ENCODE measurements at places on chromosomes 5 and 9.

GRCh38 chr5:89638871-89639270, 755.9 kb upstream of the MEF2C start:
- no peak for DNase-seq

DNA sequence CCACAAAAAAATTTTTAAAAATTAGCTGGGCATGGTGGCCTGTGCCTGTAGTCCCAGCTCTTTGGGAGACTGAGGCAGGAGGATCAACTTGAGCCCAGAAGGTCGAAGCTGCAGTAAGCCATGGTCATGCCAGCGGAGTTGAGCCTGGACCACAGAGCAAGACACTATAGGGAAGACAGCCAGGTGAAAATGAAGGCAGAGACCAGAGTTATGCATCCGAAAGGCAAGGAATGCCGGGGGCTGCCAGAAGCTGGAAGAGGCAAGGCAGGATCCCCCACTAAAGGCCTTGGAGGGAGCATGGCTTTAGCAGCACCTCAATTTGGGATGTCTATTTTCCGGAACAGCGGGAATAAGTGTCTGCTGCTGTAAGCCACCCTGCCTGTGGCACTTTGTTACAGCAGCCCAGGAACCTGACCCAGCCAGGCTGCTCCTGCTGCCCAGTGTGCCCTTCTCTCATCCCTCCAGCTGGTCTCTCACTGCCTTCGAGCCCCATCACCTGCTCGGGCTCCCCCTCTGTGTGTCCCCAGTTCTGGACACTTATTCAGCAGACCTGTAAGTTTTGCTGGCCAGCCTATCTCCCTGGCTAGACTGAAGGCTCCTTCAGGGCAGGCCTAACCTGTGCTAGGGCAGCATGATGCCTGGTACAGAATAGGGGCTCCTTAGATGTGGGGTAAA, 16.8 kb upstream of the JADE2 start:
- DNase-seq = no peak

DNA sequence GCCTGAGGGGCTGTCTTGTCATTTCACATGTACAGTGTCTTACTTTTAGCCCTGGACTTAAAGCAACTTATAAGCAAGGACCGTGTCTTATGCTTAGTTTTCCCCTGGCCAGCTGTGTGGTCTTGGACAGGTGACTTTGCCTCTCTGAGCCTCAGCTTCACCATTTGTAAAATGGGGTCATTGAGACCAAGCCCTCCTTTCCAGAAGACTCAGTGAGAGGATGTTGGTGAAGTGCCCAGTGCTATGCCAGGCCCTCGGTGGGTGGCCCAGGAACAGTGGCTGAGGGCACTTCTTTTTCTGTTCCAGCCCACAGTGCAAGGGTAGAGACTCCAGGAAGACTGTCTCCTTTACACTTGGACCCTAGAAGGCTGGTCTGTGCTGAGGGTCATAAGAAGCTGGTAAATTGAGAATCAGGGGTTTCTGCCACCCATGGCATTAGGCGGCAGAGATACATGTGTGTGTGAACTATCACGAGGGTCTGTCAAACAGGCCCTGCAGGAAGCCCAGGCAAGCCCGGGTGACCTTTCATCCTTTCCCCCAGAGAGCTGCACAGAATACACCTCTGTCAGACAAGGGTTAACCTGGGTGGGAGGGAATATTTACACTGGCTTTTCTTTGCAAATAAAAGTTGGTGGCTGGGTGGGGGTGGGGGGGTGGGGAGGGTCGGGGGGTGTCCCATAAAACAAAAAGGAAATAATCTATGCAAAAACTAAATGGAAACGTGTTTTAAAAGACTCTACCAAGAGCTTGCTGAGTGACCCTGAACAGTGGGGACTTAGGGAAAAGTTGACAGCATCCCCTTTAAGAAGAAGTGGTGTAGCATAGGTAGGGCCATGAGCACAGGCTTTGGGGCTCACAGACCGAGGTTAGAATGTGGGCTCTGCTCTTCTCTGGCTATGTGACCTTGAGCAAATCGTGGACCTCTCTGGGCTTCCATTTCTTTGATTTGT, 20.4 kb upstream of the KIF12 start:
- no peak for DNase-seq

DNA sequence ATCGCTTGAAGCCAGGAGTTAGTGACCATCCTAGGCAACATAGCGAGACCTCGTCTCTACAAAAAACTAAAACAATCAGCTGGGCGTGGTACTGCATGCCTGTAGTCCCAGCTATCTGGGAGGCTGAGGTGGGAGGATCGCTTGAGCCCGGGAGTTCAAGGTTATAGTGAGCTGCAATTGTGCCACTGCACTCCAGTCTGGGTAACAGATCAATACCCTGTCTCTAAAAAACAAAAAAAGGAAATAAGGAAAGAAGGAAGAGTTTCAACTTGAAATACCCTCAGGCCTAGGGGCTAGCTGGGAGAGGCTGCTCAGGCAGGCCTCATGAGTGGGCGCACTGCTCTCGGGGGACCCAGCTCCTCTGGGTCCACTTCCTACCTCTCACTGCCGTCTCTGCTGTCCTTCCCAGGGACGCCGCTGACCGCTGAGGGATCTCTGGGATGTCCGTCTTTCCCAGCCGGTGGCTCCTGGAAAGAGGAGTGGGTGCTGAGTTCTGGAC, 56.4 kb downstream of the PRRT1B start:
- DNase-seq = no peak

DNA sequence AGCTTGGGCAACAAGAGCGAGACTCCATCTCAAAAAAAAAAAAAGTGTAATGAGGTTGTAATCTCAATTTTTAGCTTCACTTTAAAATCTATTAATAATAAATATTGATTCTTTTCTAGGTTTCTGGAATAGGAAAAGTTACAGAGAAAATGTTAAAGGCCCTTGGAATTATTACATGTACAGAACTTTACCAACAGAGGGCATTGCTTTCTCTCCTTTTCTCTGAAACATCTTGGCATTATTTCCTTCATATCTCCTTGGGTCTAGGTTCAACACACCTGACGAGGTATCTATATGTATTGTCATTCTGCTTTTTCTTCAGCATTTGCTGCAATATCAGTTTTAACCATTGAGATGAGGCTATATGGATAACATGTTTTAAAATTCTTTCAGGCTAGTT, 26.6 kb upstream of the ANKDD1B start:
- peak; percentile 13 for DNase-seq

DNA sequence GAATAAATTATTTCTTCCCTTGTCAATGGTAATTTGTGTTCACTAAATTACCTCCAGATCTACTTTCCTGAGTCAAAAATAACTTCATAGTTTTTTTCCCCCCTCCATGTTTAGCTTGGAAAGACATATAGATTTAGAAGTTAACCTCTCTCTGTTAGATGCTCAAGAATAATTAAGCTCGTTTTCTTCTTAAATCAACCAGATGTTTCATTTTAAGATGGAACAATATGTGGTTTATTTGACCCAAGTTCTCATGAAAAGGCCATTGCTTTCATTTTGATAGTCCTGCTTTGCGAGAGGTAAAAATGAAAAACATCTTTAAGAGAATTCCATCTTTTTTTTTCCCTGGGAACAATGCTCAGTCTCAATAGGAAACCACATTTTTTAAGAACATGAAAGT, 27.7 kb upstream of the GAS1 start:
- no peak for DNase-seq

DNA sequence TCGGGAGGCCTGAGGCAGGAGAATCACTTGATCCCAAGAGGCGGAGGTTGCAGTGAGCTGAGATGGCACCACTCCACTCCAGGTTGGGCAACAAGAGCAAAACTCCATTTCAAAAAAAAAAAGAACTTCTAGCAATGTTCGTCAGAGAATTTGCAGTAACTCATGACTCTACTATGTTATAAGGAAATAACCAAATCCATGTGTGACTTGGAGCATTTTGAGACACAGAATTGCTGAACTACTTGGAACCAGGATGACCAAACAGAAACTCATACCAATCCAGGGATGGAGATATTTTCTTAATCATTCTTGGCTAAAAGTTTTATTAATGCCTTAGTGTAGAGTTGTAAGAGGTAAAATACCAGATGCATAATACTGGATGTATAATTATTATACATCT, 99.9 kb upstream of the BNC2 start:
- DNase-seq = no peak

DNA sequence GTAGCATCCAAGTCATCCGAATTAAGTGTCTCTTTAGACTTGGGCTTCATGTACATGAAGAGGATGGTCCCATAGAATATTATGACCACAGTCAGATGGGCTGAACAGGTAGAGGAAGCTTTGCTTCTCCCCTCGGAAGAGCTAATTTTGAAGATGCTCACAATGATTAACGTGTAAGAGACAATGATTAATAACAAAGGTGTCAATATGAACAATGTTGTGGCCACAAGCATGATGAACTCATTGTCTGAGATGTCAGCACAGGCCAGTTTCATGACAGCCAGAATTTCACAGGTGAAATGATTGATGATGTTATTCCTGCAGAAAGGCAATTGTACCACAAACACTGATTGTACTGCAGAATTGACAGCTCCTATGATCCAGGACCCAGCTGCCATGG, 626 bp downstream of the OR13C2 start:
- DNase-seq = no peak

DNA sequence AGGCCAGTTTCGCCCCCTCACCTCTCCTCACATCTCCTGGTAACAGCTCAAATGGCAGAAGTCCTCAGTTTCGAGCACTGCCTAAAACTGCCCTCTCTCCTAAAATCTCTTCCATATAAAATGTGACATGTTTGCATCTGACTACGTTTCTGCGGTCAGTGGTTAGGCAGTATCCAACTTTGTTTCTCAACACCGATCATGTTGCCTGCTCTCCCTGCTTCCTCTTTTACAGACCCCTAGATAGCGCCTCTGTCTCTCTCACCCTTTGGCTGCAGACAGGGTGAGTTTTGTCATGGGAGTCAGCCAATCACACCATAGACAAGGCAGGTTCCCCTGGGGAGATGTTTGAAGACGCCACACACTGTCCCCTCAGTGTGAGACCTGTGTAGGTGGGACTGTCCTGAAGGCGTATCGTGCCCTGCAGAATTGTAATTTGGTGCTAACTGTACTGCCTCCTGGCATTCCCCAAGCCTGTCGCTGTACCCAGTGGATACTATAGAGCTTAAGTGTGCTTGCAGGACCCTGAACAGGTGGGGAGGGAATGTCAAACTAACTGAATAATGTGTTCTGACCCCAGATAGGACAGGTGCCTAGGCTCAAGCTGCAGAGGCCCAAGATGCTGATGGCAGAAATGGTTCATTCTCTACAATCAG, 1.1 kb downstream of the HEXB start:
- DNase-seq = no peak

GRCh38 chr5:158549311-158549710, 550.4 kb downstream of the EBF1 start:
- no peak for DNase-seq

- no peak for DNase-seq
These were observed 387.7 kb downstream of the KDM4C start for GRCh38 chr9:7145361-7146069.

DNA sequence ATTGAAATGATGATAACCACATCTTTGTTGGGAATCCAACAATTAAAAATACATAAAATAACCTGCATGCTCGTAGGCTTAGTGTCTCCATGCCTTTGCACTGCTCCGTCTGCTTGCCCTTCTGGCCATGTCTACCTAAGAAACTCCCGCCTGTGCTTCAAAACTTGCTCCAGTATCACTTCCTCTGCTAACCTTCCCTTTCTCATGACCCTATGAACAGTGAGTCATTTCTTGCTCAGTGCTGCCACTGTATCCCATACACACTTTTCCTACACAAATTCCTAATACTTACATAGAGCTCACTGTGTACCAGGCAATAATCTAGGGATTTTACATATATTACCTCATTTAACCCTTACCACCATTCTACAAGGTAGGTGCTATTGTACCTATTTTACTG, 33.5 kb downstream of the TMEM245 start:
- DNase-seq = no peak

DNA sequence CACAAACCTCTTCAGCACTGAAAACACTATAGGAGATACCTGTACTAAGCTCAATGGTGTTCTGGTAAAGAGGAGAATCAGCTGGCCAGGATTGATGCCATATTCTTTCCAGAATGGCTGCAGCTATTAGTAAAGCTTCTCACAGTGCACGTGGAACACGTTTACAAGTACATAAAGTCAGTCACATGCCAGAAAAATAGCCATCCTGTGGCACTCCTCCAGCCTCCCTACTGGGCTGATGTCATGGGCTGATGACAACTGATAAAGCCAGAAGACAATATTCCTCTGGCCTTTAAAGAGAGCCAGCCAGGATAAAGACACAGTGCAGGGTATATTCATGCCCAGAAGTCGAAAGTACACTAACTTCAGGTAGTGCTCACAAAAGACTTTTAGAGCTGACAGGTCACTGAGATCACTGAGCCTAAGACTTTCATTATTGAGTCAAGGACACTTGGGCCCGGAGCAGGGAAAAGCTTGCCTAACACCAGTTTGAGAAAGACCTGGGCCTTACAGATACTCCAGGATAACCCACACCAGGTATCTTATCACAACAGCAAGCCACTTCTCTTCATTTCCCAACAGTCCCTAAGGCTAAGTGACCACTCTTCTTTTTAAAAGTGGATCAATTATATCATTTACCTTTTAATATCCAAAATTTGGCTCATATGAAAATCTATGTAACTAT, 29.4 kb downstream of the ABITRAM start:
- no peak for DNase-seq

DNA sequence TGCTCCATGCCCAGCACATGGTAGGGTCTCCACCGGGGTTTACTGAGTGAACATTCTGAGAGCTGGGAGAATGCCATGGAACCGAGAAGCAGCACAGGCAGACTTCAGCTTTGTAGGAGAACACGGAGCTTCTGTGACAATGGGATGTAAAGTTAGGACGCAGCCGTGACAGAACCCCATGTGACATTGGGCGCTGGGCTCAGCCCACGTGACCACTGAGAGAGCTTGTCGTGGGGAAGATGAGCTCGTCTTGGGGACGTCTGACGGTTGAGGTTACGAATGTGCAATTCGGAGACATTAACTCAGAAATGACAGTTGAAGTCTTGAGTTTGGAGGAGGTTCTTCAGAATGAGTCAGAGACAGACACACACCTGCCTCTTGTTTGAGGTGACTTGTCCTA, 13.5 kb downstream of the SDHA start:
- DNase-seq = no peak

GRCh38 chr5:72452515-72453245, 54.5 kb downstream of the ZNF366 start:
- peak; percentile 37 for DNase-seq

- no peak for DNase-seq
These were observed 61.1 kb downstream of the GNA14 start for GRCh38 chr9:77587042-77587441.

GRCh38 chr5:169595172-169595820, 11.7 kb downstream of the SPDL1 start:
- DNase-seq = peak; percentile 44
